ENCODE measurements at places on chromosomes 1 and 21.

DNA sequence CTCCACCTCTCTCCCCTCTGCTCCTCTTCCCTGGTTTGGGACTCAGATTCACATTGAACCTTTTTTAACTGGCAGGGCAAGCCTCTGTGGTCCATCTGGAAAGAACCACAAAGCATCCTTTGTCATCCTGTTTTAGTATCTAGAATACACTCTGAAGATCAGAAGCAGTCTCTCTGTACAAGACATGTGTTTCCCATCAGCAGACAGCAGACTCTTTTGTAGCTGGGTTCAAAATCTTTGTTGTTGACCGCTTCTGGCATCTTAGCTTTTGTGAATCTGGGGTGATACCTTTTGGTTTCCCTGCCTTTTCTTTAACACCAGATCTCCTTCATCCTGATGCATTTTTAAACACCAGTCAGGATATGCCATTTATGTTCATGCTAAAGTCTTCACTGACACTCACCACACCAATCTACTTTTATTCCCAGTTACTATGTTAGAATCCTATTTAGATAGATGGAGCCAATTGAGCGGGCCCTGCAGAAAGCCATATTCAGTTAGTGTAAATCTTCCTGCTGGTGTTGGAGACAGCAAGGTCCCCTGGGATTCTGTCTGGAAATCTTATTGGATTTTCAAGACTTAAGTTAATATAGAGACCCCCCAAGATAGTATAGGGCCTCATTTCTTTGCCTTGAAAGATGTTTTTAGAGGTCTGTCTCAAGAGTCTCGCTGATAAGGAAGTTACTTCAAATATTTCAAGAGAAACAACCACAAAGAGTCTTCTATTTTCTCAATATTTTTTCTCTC is 51.1 kb downstream of the ST6GALNAC3 start:
- DNase-seq, result peak; percentile 61

GRCh38 chr1:157566484-157567300 is 14.4 kb upstream of the FCRL5 start:
- no peak for DNase-seq

- peak; percentile 76 for DNase-seq
Measured at GRCh38 chr21:25640202-25640942, 1.3 kb downstream of the JAM2 start.

DNA sequence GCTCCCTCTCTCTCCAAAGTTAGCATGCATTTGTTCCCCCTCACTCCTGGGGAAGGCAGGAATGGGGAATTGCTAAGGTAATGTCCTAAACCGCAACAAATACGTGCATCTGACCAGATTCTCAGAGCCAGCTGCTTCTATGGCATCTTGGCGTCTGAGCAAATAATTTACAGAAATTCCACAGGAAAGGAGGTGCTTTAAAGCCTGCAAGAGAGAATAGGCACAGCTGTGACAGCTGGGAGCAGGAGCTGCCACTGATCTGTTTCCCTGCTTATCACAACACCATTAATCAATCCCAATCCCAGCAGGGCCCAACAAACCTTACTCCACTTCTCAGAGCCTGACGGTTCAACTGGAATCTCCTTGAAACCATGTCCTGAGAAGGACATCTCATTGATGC is 83.5 kb upstream of the ZNF281 start:
- no peak for DNase-seq

- DNase-seq, result peak; percentile 11
Measured at GRCh38 chr1:3564921-3565831, 46.1 kb downstream of the MEGF6 start.

- no peak for DNase-seq
Measured at GRCh38 chr1:110872366-110872744, 593 bp upstream of the CD53 start.

DNA sequence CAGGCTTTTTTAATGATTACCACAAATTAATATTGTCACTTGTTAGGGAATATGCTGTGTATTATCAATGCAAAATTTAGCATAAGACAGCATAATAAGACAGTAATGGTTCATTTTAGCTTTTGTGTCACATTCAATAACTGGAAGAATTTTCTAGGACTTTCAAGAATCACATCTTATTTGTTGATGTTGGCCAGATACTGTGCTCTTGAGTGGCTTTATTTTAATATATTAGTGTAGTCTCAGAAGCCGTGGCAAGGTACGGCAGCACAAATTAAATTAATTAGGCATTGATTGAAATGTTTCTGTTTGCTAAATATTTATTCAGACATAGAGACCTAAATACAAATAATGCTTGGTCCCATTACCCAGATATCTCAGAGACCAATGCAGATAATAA is 10.4 kb downstream of the IFI44L start:
- no peak for DNase-seq

DNA sequence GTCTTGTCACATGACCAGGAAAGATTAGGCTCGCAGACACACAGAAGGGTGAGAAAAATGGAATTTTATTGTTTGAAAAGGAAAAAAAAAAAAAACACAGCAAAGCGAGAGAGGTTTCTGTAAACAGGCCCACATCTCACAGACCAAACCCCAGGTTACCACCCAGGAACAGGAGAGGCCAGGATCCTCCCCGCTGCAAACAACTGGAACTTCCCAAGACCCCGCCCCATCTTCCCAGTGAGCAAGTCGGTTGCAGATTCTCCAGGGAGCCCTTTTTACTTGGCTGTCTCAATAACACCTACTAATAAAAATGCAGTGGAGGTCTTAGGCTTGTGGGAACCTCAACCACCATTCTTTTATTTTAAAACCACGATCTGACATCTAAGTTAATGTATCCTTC is 84.7 kb upstream of the ETS2 start:
- no peak for DNase-seq

DNA sequence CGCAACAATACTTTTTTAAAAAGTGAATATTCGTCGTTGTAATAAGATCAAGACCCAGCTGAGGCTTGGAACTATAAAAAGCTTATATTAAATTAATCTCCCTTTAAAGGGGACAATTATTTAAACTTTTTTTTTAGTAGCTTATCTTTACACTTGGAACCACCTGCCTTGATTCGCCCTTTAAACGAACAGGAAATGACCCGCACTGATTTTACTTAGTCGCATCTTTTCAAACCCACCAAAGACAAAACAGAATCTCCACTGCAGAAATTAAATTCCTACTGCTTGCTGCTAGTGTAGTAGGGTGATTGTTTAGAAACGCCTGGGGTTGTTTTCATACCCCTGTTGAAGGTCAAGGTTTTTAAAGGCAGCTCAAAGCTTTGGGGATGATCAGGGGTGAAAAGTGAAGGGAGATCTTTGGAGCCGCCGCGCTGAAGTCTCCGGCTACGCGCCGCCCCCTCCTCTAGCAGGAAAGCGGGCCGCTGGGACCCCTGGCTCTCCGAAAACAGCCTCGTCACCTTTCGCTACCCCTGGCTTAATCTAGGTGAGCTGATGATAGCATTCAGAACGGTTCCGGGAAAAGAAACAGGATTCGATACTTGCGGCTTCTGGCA is 163.4 kb downstream of the RUNX1 start:
- DNase-seq, result no peak

- DNase-seq, result peak; percentile 85
Measured at GRCh38 chr1:10873189-10873588, 76.7 kb upstream of the CASZ1 start.

GRCh38 chr21:33020558-33021100 is 5.1 kb upstream of the OLIG2 start:
- DNase-seq, result no peak

GRCh38 chr1:210292231-210292871 is 36.4 kb upstream of the HHAT start:
- DNase-seq, result peak; percentile 56

GRCh38 chr1:198860371-198860770 is 221.5 kb downstream of the PTPRC start:
- DNase-seq, result peak; percentile 91

DNA sequence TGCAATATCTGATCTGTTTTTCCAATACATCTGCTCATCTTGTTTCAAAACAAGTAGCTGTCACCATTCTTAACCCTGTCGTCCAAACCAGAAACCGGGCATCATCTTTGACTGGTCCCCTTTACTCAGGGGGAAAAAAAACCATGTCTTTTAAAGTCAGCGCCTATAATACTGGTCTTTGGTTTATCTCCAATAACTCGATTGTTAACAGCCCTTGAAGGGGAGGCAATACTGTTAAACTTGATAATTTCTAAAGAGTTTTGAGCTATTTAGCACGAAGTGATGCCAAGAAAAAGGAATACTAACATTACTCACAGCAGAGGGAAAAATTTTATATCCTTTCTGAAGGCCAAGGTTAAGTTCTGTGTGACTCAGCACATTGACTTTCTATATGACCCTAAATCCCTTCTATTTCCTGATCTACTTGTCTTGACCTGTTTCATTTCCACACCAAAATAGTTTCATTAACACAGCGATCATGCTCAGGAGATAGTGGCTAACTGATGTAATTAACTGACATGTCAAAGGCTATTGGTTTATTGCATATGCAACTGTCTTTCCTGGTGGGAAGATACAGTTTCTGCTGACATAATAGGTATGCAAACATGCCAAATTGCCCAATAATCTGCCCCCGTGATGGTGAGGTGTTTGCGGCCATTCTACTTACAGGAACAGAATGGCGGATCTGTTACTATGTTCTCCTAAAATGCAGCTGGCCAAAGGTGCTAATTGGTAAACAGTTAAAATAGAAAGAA is 59.1 kb downstream of the NFIA start:
- peak; percentile 24 for DNase-seq

- DNase-seq, result no peak
Measured at GRCh38 chr1:113388017-113388620, 2.2 kb upstream of the MAGI3 start.

DNA sequence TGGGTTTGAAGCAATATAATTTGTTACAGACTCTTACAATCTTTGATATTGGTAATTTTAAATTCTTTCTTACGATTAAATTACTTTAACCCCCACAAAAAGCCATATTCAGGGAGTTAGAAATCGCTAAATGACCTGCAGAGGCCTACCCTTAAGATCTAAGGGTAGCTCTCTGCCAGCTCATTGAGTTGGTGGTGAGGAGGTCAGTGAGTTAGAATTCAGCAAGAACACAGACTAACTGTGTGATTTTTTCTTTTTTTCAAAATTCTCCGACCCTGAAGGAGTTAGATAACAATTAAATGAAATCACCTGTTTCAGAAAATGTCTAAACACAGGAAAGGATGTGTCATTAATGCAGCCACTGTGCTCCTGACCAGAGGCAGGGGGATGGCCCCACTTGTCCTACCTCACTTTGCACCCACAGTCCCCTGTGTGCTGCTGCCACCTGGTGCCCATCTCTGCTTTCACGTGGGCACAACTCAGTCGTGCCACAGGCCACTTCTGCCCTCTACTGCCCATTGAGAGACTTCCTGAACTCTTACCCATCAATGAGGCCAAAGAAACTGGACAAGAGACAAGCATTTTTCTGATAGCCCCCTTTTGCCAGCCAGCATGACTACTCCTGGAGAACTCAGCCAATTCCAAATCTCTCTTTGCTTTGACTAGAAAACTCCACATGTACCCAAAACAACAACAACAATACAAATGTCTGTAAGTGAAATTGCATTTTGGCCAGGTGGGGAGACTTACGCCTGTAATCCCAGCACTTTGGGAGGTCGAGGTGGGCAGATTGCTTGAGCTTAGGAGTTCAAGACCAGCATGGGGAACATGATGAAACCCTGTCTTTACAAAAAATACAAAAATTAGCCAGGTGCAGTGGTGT is 8.4 kb downstream of the CFAP45 start:
- peak; percentile 79 for DNase-seq

DNA sequence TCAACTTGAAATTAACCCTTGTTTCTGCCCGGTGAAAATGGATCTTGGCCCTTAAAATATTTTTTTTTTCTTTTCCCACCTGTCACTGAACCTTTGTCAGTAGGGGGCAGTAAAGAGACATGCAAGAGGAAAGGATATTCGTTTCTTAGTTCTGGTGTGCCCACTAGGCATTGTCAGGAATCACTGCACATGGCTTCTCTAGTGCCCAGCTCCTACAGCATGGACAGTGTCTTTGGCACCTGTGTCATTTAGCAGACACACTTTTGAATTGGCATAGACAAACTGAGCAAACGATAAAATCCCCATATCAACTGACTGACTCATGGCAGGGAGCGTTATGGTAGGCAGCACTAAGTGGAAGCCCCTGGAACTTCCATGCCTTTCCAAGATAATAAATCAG is 1048.1 kb downstream of the BRINP3 start:
- peak; percentile 5 for DNase-seq

- no peak for DNase-seq
Measured at GRCh38 chr1:243842978-243843511, 7.0 kb downstream of the AKT3 start.

GRCh38 chr21:42515708-42516502 is 2.3 kb downstream of the SLC37A1 start:
- DNase-seq, result no peak

- DNase-seq, result no peak
Measured at GRCh38 chr1:1272341-1273208, 1.1 kb downstream of the UBE2J2 start.

DNA sequence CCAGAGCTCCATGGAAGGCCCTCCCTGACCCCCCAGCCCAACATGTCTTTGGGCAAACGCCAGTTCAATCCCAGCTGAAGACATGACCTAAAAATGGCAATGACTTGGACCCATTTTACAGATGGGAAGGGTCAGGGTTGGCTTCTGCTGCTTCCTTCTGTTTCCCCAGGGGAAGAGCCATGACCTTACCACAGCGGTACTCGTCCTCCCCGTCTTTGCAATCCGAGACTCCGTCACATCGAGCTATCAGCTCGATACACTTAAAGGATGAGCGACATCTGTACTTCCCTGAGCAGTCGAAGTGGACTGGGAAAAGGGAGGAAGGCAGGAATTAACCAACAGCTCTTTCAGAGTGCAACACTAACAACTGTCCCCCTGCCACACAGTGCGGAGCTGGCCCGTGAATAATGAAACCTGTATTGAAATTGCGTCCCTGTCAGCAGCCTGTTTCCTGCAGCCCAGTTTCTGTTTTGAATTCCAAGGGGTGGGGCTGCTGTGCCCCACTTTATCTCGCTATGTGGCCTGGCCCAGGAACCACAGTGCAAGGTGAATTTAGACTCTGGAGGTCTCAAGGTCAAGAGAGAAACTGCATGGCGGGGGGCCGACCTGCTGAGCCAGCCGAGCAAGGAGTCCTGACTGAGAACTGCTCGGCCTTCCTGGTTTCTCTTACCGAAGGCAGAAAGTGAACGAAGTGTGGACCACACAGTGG is 7.0 kb downstream of the TMPRSS3 start:
- no peak for DNase-seq

GRCh38 chr21:33013626-33014025 is 12.1 kb upstream of the OLIG2 start:
- no peak for DNase-seq

- DNase-seq, result no peak
Measured at GRCh38 chr1:76568573-76569238, 298.6 kb upstream of the ST6GALNAC5 start.
